ENCODE measurements at places on chromosomes 6 and 20. TPM values are rescaled to one million over a fixed set of nuclear protein-coding genes. Genes with fewer than 3 reads are reported as not detected.

GRCh38 chr6:90362318-90362717, 65.7 kb upstream of the BACH2 start:
- H3K4me1 ChIP-seq, result no peaks in the 10 kb centered on the region
- no peaks in the 10 kb centered on the region for H3K27me3 ChIP-seq
- H3K36me3 ChIP-seq, result no peaks in the 10 kb centered on the region
- no peak for DNase-seq
- H3K27ac ChIP-seq, result no peak overlapping the region

DNA sequence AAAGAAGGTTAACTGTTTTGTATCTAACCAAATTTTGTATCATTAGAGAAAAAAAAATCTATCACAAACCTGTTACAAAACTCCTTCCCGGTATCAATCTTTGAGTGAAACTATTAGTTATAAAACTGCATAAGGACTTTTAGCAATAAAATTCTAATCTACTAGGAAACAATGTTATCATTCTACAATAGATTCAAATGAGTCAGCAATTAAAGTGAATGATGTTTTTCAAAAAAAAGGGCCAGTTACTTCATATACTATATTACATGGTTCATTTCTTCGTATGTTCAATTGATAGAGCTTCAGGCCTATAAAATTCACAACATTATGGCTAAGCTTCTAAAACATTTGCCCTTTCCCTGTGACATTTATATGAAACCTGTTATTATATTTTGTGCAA, 15.6 kb downstream of the ASCC3 start:
- no peaks in the 10 kb centered on the region for H3K27me3 ChIP-seq
- no peak overlapping the region for H3K27ac ChIP-seq
- H3K4me1 ChIP-seq, result no peaks in the 10 kb centered on the region
- H3K4me3 ChIP-seq, result no peak overlapping the region

DNA sequence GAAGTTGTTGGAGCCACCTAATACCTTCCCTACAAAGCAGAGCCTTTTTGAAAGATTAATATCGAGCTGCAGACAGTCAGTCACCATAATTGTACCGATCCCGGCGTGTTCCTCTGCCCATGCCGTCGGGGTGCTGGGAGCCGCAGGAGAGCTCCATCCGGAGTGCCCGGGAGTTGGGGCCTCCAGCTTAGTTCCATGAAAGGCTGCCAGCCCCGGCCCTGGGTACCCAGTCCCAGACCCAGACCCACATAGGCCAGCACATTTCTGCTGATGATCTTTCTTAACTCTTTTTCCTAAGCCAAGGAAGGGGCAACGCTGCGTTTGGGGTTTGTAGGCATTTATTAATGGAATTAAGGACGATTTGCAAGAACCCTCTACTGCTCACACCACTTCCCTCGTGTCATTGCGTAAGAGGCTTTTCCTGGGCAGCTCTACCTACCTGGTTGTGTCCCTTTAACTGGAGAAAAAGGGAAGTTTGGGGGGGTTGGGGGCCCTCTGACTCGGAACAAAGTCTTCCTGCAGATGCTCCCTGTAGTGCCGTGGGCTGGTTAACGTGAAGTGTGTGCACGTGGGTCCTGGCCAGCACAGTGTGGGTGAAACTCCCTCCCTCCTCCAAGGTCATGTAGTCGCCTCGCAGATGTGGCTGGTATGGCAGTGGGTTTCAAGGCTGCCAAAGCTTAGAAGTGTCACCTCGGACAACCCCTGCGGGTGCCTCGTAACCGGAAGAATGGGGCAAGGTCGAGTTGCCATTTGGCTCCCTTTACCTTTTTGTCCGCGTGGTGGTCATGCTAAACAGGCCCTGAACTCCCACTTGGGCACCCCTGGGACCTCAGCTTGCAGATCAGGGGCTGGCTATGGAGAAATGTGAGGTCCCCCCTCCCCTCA, 54.3 kb upstream of the APCDD1L start:
- peaks cover 38% of the 10 kb centered on the region for H3K27me3 ChIP-seq
- H3K4me1 ChIP-seq, result no peaks in the 10 kb centered on the region
- H3K27ac ChIP-seq, result no peak overlapping the region

FAM209B gene
- 1.9 TPM for total RNA-seq

Data from spleen (tissue), 13 donors.